ENCODE measurements at places on chromosomes 16 and 17.

DNA sequence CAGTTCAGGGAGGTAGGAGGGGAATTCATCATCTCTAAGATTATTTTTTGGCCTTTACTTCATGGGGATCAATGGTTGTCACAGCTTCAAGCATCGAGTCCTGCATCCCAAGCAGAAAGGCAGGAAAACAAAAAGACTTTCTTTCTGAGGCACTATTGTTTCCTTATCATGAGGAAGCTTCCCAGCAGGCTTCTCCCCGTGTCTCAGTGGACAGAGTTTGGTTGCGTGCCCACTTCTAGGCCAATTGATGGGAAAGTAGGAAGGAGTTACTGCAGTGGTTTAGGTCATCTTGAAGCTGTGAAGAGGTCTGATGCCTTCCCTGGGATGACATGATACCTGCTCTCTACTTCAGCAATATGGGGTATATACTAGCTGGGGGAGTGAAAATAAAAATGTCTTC lies 175.3 kb upstream of the CDH13 start:
- DNase-seq, result no peak

DNA sequence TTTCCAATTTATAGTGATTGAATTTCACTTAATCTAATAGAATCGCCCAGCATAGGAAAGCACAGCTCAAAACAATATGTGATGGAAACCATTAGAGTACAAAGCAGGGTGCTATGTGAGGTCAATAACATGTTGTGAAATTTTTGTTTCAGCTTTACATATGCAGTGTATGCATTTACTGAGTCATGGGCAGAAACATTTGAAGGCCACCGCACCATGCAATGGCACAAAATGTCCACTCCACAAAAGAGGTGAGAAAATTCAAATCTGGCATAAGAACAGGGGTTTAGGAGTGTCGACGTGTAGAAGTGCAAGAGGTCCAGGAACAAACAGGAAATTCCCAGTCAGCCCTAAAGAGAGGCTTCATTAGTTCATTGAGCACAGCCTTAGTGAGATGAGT lies 131.2 kb downstream of the ANKFN1 start:
- no peak for DNase-seq

DNA sequence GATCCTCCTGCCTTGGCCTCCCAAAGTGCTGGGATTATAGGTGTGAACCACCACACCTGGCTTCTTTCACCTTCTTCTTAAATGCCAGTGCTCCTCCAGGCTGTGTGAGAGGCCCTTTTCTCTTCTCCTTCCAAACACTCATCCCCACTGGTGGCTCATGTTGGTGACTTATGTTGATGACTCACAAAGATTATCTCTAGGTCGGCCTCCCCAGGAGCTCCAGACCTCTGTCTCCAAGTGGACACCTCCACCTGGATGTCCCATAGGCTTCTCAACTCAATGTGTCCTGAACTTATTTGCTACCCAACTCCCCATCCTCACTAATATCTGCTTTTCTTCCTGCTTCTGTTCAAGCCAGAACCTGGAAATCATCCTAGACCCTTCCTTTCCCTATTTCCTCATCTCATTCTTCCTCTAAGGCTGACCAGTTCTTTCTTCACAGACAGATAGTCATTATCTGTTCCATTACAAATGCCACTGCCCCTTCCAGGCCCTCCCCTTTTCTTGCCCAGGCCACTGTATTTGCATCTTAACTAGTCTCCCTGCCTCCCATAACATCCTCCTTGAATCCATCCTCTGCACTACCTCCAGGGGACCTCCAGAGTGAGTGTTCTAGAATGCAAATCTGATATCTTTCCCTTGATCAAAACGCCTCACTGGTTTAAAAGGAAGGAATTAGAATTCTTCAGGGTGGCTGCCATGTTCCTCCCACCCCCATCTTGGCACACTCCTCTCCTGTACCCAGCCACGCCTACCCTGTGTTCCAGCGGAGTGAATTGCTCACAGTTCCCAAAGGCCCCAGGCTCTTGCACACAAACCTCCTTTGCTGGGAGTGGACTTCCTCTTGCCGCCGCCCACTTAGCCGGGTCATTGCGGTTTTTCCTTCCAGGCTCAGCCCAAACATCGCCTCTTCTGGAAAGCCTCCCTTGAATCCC lies 34.8 kb upstream of the FBXO47 start:
- no peak for DNase-seq

- DNase-seq, result no peak
These were observed 12.4 kb downstream of the AMZ2 start for GRCh38 chr17:68260051-68260762.

DNA sequence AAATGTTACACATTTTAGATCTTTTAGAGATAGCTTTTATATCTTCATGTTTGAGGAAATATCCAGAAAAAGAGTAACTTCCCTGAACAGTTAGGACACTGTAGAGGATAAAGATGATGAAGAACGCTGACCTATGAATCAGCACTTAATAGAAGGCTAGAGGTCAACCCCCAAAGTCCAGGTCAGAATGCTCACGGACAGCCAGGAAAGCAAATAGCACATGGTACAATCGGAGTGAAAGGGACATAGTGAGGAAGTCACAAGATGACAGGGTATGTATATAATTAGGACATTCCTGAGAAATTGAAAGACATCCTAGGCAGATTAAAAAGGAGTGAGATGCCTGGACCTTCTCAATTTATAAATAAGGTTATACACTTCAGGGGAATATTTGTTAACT lies 55.1 kb upstream of the CNTNAP4 start:
- no peak for DNase-seq

GRCh38 chr16:2698965-2699750 lies 16.8 kb downstream of the KCTD5 start:
- no peak for DNase-seq

DNA sequence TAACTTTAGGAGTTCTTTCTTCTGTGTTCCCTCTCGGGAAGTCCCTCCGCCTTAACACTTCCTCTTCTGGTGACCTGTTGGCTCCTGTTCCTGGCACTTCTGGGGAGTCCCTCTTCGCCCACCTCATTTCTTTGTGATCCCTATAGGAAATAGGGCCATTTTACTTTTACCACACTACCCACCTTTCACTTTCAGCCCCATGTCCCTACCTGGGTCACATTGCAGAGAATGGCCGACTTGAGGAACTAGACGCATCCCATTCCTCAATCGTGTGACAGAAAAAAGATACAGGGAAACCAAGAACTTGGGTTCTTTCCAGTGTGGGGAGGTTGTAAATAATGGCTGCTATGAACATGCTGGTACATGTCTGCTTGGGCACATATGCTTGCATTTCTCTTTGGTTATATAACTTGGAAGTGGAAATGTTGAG lies 6.6 kb downstream of the IL21R start:
- DNase-seq, result no peak

DNA sequence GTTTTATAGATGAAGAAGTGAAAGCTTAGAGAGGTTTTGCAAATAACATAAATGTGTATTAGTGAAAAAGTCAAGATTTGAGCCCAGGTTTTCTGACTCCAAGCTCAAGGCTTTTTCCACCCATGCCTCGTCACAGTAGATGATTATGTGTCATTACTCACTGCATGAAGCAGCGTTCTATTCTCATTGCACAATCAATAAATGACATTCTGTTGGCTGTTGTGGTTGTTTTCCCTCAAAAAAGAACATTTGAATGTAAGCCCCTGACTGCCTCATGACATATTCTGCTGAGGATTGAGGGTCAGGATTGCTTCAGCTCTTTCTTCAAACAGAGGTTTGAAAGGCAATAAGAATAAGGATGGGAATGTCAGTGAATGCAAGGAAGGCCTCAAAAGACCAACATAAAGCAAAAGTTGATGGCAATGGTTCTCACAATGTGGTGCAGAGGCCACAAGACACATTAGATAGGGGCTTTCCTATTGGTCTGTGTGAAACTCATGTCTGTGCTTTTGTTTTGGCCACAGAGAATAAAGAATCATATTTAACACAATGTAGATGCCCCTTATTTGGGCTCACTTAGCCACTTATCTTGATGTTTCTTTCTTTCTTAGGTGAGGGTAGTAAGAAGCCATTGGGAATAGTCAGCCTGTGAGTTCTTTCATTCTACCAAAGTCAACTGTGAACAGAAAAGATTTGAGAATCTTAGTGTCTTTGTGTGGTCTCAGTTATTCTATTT lies 5.4 kb upstream of the MMD start:
- DNase-seq, result no peak

DNA sequence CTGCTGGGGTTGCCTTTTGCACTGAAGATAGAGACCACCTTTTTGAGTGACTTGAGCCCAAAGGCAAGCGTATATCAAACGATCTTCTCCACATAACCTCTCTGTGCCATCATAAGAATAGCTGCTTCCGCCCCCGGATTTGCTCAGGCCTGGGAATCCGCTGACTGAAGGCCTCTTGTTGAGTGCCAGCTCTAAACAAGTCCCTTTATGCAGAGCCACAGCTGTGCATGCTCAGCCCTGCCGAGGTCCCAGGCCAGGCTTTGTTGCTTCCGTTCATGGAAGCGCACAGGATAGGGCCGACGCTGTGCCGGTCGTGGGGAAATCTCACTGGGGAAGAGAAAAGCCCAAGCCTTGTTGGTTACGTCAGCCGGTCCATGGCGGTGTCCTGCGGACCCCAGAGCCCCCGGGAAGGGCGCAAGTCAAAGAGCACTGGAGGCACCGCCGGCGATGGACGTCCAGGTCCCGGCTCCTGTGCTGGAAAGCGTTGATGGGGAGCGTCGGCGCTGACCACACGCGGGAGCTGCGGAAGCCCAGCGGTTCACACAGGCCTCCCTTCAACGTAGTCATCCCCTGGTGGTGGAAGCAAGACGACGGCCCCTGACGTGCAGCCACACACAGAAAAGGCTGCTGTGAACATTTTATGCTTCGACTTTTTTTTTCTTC lies 23.5 kb upstream of the RPL13 start:
- no peak for DNase-seq
